Inflammatory macrophage (primary cell): ENCODE measurements at places on chromosomes 16 and 17.
A peak's percentile ranks its signal among the peaks of the same experiment; 100 is the strongest.

- DNase-seq: peak; percentile 46
Measured at GRCh38 chr17:7220593-7221277, 997 bp downstream of the ACADVL start.

DNA sequence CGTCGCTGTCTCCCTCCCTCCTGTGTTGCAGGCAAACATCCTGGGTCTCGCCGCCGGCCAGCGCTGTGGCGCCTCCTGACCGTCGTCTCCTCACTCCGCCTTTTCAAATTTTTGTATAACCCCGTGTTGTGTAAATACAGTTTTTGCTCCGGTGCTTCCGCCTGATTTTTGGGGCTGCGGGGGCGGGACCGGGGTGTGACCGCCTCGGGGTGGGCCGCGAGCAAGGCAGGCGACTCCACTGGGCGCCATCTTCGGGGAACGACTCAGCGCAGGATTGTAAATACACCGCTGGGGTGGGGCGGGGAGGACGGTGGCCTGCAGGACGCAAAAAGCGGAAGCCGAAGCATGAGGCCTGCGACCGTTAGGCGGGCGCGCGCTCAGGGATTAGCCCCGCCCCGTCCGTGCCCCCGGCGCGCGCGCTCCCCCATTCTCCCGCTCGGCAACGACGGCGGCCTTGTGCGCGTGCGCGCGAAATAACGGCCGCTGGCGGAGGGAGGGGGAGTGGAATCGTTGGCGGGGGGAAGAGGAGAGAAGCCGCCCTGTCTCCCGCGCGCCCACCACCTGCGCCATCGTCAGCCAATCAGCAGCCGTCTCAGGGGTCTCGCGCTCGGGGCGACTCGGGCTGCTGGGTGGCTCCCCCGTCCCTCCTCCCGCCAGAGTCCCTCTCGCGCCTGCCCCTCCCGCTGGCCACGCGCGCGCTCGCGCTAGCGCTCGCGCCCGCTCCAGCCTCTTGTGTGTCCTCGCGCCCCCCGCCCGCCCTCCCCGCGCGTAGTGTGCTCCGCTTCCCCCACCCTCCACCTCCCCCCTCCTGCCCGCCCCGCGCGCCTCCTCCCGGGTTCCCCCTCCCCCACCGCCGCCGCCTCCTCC, 864 bp upstream of the MAZ start:
- peak; percentile 98 for DNase-seq

GRCh38 chr17:29866746-29867404, 63.2 kb downstream of the SSH2 start:
- DNase-seq: no peak

- peak; percentile 55 for DNase-seq
Measured at GRCh38 chr17:77011173-77012011, 129.4 kb upstream of the SEC14L1 start.

- DNase-seq: peak; percentile 64
Measured at GRCh38 chr16:85659805-85660511, 28.8 kb downstream of the GINS2 start.
